ENCODE measurements at places on chromosomes 13 and 19.
A peak's percentile ranks its signal among the peaks of the same experiment; 100 is the strongest.

DNA sequence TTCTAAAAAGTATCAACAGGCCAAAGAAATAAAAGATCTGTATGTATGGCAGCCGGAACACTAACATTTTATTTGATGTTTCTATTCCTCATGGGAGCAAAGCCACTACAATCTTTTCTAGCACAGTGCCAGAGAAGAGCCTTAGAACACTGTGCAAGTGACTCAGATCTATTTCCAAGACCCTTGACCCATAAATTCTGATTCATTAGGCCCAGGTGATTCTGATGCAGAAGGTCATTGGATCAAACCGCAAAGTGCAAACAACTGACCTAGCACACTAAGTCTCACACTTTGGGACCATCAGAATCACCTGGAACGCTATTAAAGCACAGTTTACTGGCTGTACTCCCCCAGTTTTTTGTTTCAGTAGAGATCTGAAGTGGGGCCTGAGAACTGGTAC lies 87.6 kb downstream of the MYCBP2 start:
- no peak for DNase-seq

DNA sequence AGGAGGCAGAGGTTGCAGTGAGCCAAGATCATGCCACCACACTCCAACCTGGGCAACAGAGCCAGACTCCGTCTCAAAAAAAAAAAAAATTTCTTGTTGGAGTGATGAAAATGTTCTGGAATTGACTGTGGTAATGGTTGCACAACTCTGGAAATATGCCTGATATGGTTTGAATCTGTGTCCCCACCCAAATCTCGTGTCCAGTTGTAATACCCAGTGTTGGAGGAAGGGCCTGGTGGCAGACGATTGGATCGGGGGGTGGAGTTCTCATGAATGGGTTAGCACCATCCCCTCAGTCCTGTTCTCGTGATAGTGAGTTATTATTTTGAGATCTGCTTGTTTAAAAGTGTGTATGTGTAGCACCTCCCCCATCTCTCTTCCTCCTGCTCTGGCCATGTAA lies 41.1 kb upstream of the MAP3K10 start:
- no peak for DNase-seq

GRCh38 chr19:10517361-10517759 lies at the start of gene S1PR5:
Gene S1PR5 (minus strand): TSS chr19:10517447. CDS start chr19:10515011, 2,436 bp downstream.
- DNase-seq: no peak

- DNase-seq: no peak
These were observed 508.9 kb upstream of the ARGLU1 start for GRCh38 chr13:107076801-107077200.

DNA sequence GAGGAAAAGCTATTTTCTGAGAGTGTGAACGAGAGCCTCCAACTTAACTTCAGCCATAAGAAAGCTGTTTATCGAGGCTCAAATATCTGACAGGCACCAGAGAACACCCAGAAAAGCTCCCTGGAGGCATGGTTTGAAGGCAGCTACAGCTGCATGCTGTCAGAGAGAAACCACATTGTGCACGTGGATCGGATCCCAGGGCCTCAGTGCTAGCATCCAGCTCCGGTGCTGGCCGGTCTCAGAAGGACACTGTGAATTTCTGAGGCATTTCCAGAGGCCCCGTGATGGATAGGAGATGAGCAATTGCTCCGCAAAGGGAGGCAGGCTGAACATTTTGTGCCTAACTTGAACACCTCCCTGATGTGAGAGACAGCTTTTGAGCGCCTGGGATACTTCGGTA lies 315.7 kb downstream of the FGF9 start:
- peak; percentile 16 for DNase-seq

GRCh38 chr13:61664801-61665705 lies 249.4 kb upstream of the PCDH20 start:
- no peak for DNase-seq

DNA sequence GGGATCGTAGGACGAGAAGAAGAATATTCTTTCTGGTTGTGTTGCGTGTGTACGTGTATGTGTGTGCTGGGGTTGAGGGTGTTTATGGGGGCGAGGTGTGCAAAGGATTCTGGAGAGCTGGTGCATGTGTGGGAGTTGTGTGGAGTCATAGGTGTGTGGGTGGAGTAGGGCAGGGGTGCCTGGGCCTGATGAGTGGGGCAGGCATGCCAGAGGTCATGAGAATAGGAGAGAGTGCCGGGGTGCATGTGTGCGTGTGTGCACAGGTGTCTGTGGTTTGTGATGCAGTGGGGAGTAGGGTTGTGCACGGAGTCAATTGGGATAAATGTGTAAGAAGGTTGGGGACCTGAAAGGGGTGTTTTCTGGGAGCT lies 649 bp downstream of the TMEM91 start:
- no peak for DNase-seq

DNA sequence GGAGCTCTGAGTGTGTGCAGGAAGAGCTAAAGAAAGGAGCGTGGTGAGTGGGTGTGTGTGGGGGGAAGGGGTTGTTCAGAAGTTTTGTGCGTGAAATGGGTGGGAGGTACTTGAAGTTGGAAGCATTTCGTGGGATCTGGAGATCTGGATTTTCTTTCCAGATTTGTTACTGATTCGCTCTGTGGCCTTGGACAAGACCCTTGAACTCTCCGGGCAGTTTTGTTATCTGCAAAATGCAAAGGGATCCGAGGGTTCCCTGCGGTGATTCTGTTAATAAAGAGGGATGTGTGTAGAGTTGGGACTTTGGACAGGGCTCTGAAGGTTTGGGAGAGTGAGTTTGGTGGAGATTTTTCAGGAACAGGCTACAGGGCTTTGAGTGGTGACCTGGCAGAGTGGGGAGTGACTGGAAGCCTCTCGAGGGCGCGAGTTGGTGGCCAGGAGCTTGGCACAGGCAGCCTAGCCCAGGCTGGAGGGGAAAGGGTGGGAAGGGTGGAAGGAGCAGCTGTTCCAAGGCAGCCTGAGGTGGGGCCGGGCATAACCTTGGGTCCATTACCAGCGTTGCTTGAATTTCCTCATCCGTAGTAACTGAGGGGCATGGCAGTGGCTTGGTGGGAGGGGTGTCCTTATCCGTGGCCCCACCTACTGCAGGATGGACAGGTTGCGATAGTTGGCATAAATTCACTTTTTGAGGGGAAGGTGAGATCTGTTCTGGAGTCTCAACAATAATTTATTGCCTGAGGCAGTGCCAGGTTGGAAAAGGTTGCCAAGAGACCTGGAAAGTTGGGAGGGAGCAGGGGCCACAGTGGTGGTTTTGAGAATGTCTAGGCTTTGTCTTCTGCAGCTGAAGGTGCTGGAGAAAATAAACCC lies 2.1 kb downstream of the ACTN4 start:
- no peak for DNase-seq

- no peak for DNase-seq
These were observed 27.3 kb downstream of the IGFL1 start for GRCh38 chr19:46256855-46257254.

DNA sequence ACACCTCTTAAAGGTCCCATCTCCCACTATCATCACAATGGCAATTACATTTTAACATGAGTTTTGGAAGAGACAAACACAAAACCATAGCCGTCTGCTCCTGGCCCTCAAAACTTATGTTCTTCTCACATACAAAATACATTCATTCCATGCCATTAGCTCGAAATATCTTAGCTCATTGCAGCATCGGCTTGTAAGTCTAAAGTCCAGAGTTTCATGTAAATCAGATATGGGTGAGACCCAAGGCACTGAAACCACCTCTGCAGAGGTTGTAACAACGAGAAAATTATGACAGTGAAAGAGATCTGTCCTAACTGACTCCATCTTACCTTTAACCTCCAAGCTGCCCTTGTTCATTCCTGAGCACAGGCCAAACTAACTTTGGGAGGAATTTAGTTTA lies 635.0 kb upstream of the SPRY2 start:
- no peak for DNase-seq

GRCh38 chr13:62173958-62174357 lies 758.3 kb upstream of the PCDH20 start:
- DNase-seq: no peak

- DNase-seq: no peak
These were observed 55.7 kb downstream of the FAM124A start for GRCh38 chr13:51277928-51278327.

DNA sequence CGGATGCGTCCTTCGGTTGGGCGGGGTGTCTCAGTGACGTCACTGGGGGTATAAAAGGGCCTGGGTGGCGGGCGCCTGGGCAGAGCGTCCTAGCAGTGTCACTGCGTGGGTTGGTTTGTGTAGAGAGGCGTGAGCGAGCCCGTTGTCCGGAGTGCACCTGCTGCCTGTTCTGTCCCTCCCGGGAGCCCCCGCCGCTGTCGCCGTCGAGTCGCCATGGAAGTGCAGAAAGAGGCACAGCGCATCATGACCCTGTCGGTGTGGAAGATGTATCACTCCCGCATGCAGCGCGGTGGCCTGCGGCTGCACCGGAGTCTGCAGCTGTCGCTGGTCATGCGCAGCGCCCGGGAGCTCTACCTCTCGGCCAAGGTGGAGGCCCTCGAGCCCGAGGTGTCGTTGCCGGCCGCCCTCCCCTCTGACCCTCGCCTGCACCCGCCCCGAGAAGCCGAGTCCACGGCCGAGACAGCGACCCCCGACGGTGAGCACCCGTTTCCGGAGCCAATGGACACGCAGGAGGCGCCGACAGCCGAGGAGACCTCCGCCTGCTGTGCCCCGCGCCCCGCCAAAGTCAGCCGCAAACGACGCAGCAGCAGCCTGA lies 2.9 kb downstream of the IER2 start:
- DNase-seq: peak; percentile 95

DNA sequence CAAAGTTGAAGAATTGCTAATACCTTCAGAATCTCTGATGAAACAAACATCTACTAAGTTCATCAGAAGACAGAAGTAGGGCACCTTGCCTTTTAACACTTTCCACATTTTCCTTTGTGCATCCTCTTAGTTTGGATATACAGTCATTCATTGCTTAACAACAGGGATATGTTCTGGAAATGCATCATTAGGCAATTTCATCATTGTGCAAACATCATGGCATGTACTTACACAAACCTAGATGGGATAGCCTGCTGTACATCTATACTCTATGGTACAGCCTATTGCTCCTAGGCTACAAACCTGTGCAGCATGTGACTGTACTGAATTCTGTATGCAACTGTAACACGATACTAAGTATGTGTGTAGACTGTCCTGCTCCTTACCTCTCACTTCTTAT lies 169.8 kb downstream of the SUCLA2 start:
- no peak for DNase-seq

- no peak for DNase-seq
These were observed 4.0 kb upstream of the NFIX start for GRCh38 chr19:12991296-12991695.

DNA sequence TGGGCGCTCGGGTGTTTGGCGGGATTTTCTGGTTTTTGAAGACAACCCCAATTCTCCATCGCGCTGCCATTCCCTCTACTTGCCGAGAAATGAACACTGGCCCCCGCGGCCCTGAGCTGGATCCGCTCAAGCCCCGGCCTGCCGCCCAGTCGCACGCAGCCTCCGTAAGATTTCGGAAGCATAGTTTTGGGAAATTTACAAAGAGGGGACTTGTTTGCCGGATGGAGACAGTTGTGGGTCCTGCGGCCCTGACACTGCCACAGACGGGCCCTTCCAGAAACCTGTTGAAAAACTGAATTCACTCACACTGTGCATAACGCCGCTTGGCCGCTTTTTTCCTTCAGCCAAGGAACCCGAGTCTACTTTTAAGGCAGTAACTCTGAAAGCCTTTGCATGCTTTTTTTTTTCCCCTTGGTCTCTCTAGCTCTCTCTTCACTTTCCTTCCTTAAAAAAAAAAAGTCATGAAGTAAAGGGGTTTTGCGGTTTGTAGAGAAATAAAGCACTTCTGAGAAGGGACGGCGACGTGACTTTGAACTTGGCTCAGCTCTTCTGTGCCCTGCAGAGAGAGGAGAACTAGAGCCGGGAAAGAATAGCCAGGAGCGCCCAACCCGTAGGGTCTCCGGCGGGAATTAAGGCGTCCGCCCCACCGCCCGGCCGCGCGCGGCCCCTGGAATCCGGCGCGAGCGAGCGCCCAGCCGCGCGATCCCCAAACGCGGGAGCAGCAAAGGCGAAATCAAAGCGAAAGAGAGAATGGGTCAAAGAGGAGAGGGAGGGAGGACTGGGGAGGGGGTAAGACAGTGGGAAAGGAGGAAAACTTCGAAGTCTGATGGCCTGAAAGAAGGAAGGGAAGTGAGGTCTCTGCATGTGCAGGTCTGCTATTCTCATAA lies 3.4 kb upstream of the ZIC2 start:
- no peak for DNase-seq

- DNase-seq: no peak
These were observed 6.4 kb downstream of the LTBP4 start for GRCh38 chr19:40607311-40608239.

- peak; percentile 45 for DNase-seq
These were observed at the start of gene EPSTI1 for GRCh38 chr13:42991898-42992763. Gene EPSTI1 (minus strand): TSS chr13:42992241. CDS start chr13:42992165, 76 bp downstream.

DNA sequence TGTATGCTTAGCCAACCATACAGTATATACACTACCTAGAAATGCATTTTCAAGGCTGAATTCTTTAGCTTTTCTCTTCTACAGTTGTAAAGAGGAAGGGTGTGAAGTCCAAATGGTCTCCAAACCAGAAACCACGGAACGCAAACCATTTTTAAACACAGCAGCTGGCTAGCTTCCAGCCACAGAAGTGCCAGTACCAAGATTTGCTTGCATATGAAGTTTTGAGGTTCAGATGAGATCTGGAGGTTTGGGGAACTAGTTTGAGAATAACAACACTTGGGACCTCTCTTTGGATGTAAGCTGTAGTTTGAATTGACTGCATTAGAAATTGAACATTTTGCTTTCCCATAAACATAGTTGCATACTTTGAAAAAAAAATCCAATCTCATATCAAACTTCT lies 1243.5 kb downstream of the EFNB2 start:
- no peak for DNase-seq

DNA sequence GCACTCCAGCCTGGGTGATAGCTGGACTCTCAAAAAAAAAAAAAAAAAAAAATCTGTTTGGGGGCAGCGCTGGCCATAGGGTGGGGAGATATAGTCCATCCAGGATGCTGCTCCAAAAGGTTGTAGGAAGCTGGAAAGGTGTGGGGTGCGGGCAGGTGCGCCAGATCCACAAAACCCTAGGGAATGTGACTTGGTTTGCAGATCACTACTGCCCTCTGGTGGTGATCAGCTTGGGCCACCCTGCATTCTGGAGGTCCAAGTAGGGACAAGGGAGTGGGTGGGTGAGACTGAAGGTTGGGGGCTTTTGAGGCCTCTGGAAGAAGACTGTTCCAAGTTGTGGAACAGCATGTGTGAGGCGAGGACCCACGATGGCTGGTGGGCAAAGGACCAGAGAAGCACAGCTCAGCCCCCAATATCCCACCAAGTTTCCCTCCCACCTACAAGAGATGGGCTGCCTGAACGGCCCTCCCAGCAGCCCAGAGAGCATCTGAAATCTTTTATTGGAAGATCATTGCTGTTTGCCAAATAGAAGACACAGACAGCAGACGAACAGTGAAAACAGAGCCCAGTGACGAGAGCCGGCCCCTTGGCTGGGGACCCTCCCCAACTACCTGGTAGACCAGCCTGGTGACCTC lies 10.4 kb upstream of the TYK2 start:
- DNase-seq: peak; percentile 44

GRCh38 chr13:113746671-113747070 lies 12.4 kb upstream of the TMEM255B start:
- DNase-seq: no peak
